ENCODE measurements at places on chromosomes 7 and 10.
A peak's percentile ranks its signal among the peaks of the same experiment; 100 is the strongest.

DNA sequence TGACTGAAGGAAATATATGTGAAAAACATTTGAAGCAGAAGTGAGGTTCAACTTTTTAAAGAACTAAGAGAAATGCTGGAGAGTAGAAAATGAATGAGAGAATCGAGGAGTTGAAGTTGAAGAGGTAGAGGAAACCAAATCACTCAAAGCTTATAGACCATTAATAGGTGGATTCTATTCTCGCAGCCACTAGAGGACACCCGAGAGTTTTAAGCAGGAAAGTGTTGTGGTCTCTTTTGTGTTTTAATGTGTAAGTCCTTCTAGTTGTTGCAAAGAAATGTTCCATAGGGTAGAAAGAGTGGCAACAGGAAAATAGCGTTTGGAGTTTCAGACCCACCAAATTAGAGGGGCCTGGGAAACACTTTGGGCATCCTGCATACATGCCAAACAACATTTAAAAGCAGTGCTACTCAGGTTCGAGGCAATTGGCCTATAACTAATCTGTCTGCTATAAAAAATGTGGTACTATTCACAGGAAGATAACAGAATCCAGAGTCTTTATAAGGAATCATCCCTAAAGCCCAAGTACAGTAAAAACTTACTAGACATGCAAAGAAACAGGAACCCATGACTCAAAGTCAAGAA lies 75.3 kb upstream of the TAS2R16 start:
- DNase-seq = no peak

GRCh38 chr10:86648704-86649427 lies 5.5 kb upstream of the OPN4 start:
- peak; percentile 81 for DNase-seq

GRCh38 chr10:33861016-33861704 lies 526.7 kb upstream of the NRP1 start:
- no peak for DNase-seq

DNA sequence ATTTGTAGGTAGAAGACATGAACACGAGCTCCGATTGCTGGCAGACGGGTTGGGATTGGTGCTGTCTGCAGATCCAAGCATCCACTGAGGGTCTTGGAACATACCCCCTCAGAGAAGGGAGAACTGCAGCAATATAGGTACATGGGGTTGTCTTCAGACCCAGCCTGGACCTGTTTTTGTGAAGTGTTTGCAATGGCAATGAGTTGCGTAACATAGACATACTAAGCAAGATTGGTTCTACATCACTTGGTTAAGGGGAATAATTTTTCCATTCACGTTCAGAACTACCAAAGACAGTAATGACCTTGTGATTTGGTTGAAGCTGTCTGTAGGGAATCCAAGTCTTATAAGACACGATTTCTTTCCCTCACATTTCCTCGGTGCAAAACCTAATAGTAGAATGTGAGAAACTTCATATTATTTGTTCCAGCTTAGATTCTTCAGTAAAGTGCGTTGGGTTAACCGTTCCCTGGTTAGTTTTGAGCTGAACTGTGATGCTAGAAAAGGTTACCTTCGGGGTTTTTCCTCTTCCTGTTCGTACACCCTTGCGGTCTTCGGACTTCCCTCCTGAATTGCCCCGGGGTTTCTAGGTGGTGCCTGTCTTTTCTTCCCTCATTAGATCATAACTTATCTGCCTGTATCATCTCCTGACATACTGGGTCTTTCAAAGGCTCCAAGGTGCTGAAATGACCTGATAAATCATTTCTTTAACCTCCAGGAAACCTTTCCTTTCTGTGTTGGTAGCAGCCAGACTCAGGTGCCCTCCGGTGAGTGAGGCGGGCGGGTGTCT lies 14.4 kb downstream of the PROSER2 start:
- no peak for DNase-seq

DNA sequence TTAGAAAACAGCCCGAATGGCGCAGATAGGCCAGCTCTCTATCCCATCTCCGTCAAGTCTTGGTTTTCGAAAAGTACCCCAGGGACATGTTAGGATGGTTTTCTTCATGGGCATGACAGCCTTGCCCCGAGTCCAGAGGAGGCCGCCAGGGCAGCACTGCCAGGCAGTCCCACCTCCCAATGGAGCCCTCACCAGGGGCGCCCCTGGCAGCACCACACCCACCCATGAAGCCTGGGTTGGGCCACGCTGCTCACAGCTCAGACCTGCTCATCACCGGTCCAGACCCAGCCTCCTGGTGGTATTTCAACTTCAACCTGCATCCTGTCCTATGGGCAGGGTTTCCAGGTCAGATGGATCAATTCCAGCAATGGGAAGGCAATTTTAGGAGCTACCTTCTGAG lies 53.3 kb downstream of the TCERG1L start:
- no peak for DNase-seq

DNA sequence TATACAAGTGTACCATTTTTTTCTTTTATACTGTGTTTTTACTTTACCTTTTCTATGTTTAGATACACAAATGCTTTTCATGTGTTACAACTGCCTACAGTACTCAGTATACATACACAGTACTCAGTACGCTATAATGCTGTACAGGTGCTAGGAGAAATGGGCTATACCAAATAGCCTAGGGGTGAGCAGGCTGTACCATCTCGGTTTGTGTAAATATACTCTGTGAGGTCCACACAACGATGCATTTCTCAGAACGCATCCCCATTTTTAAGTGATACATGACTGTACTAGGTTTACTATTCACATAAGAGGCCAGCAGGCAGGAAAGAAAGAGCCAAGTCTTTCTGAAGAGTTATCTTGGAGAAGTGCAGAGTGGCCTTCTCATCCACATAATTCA lies 426.4 kb upstream of the MTPN start:
- DNase-seq = no peak

- DNase-seq = no peak
These were observed 61.2 kb upstream of the LRRN3 start for GRCh38 chr7:111029574-111030251.

- DNase-seq = no peak
These were observed 141.5 kb downstream of the CUBN start for GRCh38 chr10:16987976-16988610.

GRCh38 chr7:141563956-141564623 lies 12.9 kb downstream of the AGK start:
- DNase-seq = no peak

GRCh38 chr10:132374612-132375011 lies 22.4 kb upstream of the PWWP2B start:
- no peak for DNase-seq

DNA sequence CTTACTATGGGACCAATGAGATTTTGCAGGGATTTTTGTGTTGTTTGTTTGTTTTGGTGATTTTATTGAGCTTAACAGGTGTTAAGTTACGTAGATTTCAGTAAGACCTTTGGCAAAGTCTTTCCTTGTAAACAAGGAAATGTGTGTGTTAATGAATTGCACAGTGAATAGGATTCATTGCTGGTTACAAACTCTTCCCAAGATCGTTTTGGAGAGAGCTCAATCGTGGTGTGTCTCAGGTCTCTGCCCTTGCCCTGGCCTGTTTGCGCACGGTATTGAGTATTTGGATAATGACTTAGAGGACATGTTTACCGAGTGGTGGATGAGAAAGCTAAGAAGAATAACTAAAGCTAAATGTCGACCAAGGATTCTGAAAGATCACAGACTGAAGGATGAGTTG lies 41.9 kb downstream of the PRPF18 start:
- DNase-seq = no peak

DNA sequence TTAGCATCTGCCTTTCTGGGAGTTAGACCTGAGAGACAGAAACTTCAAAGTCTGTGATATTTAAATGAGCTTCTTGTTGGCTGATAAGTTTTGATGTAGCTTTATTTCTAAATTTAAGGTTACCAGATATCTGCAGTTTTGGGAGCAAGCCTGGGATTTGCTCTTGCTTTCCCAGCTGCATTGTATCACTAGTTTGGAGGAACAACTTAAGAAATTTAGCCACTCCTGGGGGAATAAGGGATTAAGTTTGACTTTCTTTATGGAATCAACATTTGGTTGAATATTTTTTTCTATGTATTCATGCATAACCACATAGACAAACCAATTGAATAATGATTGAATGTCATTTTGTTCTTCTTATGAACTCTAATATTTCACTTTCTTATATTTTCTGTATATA lies 178.6 kb downstream of the POLR1F start:
- DNase-seq = no peak

- DNase-seq = no peak
These were observed 102.3 kb upstream of the ARHGAP21 start for GRCh38 chr10:24826009-24826408.

DNA sequence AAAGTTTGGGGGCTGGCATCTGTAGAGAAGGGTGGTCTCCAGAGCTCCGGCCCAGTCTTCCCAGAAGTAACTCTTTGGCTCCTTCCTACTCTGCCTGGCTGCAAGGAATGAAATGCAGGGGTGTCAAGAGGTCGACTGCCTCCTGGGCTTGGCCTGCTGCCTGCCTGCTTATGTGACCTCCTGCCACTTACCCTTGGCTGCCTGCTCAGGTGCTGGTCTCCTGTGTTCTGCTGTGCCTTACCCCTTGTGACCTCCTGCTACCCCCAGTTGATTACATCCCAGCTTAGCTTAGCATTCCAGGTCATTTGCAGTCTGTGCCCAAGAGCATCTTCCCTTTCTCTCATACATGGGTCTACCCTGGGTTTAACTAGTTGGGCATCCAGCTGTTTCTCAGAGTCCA lies 180.2 kb downstream of the PTPN20 start:
- peak; percentile 14 for DNase-seq

GRCh38 chr10:43430926-43431663 lies 5.8 kb upstream of the ZNF487 start:
- no peak for DNase-seq

DNA sequence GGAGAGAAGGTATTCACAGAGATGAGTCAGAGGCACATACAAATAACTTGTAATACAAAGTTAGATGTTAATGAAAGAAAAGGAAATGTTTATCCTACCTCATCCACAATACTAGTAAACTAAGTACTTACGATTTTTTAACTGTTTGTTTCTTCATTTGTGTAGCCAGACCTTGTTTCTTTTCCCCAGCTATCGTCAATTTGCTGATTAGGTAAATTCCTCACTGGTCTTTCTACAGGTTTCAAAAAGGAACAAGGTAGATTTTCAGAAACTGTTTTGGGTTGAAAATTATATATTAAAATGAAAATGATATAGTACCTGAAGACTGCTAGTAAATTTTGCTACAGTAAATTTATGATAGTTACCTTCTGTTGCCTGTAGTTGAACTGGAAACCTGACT lies 56.6 kb downstream of the PON1 start:
- DNase-seq = no peak

DNA sequence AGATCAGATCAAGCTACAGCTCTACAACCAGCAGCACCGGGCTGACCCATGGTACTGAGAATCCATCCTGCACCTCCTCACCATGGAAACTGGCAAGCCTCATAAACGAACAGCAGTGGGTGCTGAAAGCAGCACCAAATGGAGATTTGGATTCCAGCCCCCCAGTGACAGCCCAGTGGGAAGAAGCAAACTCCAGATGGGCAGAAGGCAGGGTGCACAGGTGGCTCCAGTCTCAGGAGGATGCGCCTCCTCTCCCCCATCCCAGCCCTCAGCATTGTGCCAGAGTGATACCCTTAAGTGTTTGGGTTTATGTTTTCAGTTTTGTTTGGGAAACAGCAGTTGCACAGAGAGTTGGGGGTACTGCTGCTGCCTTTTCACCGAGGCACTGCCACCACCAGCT lies 20.6 kb upstream of the SMO start:
- DNase-seq = no peak

DNA sequence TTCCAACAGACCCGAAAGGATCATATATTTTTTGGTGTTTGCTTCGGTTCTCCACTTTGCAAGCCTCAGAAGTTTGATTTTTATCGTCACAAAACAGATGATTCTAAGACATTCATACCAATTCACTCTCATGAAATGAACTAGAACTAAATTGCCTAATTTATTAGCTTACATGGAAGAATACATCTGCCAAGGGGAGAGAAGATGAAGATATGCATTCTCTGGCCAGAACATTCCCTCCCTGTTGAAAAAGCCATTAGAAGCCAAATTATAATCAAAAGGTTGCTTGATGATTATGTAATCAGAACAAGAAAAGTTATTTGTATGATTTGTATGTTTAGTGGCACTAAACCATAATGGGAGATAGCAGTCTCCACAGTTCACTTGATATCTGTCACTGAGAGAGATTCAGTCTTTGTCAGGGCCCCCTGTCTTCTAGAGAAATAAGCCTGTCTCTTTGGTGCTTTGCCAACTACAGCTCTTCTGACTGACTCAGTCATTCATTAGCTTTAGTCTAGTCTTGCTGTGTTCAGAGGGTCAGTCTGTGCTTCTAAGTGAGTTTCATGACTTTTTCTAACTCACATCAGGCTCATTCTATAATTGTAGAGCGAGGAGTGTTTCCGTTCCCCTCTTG lies 95.3 kb upstream of the GNAI1 start:
- DNase-seq = no peak

GRCh38 chr7:141558544-141559183 lies 7.5 kb downstream of the AGK start:
- DNase-seq = no peak

GRCh38 chr10:79405221-79405994 lies 40.0 kb downstream of the ZCCHC24 start:
- no peak for DNase-seq

- no peak for DNase-seq
These were observed 261.4 kb downstream of the GRID1 start for GRCh38 chr10:86105181-86105580.

GRCh38 chr10:82402906-82403401 lies 528.0 kb downstream of the NRG3 start:
- DNase-seq = no peak

GRCh38 chr7:74498996-74499834 lies 45.5 kb downstream of the GTF2IRD1 start:
- DNase-seq = no peak

GRCh38 chr7:70657571-70657970 lies 474.4 kb upstream of the GALNT17 start:
- no peak for DNase-seq

DNA sequence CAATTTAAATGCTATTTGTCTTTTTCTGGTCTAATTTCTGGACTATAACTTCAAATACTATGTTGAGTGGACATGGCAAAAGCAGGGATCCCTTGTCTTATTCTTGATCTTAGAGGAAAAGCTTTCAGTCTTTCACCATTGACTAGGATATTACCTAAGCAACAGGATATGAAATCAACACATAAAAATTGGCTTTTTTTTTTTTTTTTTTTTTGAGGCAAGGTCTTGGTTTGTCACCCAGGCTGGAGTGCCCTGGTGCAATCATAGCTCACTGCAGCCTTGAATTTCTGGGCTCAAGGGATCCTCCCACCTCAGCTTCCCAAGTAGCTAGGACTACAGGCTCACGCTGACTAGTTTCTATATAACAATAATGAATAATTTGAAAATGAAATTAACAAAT lies 90.8 kb downstream of the JMJD1C start:
- no peak for DNase-seq

GRCh38 chr7:104643587-104644217 lies 315.3 kb downstream of the LHFPL3 start:
- no peak for DNase-seq

DNA sequence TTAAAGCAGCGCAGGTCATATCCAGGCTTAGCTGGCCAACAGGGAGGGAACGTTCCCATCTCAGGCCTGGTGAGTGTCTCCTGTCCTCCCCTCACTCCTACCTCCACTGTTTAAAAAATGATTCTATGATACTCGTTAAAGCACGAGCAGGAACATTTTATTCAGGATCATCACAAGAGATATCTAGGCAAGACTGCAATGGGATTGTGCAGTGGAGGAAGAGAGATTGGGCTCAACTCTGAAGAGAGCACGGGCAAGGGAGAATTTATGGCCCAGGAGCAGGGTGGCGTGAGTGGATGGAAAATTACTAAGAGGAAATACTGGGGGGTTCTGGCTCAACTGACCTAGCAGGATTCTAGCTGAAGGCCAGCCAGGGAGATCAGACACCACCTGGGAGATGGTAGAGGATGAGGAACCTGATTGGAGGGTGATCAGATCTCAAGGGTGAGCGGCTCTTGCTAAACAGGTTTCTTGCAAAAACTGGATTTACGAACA lies 9.0 kb upstream of the HSPB1 start:
- no peak for DNase-seq
